ENCODE measurements at places on chromosomes 7 and 10.

DNA sequence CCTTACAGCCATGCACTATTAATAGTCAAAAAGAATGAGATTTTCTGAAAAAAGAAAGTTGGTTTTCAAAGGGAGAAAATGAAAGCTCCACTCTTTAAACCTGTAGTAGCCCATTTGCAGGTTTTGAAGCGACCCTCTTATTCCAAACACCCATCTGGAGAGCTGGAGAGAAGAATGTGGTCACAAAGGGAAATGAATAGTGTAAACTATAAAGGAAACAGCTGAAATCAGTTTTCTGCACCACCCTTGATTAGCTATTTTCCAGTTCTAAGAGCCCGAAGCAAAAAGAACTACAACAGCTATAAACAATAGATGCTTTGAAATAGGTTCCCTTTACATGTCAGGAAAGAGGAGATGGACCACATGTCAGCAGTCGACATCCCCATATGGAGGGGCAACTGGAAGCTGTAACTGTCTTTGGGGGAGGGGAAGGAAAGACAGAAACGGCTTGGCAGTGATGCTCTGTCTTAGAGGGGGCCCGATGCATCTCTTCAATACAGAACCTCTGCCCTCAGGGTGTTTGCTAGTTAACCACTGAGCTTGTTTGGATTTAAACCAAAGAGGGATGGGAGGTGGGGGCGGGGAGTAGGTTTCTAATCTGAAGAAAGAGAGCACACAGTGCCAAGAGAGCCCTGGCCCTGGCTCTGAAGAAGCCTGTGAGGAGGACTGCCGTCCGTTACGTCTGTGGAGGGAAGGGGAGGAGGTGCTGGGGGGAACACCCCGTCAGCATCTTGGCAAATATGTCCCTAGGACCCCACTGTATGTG, 55.3 kb downstream of the CPVL start:
- DNase-seq, result no peak

GRCh38 chr7:55274156-55274555, 91.0 kb upstream of the LANCL2 start:
- no peak for DNase-seq

- peak; percentile 28 for DNase-seq
Measured at GRCh38 chr7:116969371-116969902, 16.1 kb downstream of the ST7 start.

DNA sequence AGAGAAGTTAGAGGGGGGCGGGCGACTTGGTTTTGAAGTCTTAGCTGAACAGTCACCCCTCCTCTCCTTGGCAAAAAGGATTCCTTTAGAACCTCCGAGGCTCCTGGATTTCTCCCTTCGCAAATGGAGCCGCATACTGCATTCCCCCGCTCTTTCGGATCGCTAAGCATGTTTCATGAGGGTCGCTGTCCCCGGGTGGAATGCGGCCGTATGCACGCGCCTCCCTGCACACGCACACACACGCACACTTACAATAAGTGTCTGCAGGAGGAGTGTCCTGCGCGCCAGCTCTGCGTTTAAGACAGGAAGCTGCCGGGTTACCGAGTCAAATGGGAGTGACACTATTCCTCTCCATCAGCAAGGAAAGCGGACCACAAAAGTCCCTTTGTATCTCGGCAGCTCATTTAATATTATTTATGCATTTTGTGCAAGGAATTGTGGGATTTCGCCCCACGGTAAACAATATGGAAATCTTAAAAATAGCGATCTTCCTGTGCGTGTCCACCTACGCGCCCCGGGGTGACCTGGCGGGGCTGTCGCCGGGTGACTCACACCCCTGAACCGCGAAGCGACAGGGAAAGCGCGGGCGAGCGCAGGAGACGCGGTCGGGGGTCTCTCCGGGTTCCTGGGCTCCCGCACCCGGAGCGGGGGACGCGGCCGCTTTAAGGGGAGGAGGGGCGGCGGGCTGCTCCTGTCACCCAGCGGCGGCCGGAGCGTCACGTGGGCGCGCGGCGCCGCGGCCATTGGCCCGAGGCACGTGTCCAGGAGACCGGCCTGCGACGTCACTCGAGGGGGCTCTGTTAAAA, 988 bp upstream of the EN2 start:
- no peak for DNase-seq

DNA sequence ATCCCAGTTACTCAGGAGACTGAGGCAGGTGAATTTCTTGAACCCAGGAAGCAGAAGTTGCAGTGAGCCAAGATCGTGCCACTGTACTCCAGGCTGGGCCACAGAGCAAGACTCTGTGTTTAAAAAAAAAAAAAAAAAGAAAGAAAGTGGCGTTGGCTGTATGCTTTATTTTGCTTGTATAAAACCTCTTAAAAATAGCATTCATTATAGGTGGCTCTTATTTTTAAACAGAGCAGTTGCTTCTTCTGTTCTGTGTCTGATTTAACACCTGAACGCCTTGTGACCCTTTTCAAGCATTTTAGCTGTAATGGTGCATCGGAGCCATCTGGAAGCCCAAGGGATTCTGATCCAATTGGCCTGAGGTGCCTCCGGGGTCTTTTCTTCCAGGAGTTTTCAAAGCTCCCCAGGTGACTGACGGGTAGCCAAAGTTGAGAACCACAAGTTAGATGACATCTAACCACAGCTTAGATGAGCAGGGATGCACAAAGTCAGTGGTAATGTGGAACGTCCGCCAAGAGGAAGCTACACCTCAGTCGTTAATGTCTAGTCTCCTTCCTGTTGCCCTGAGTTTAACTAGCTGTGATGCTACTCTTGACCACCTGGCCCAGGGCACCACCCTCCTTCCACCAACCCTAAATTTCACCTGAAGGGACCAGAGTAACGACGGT, 274.6 kb upstream of the KLF6 start:
- DNase-seq, result peak; percentile 76

DNA sequence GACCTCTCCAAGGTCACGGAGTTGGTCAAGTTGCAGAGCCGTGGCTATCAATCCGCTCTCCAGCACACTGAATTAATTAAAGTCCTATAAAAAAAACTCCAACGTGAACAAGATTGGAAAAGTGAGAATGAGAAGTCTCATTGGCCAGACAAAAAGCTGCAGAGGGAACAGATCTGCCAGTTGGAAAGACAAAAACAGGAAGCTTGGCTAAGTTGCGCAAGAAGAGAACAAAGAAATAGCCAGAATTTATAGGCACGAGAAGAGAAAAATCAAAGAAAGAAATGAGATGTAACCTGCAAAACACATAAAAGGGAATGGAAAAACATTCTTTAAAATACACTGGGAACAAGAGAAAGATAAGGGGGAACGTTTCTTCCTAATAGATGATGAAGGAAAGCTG, 45.7 kb upstream of the CRTAC1 start:
- no peak for DNase-seq

- no peak for DNase-seq
Measured at GRCh38 chr7:10085231-10085630, 888.4 kb upstream of the PHF14 start.

DNA sequence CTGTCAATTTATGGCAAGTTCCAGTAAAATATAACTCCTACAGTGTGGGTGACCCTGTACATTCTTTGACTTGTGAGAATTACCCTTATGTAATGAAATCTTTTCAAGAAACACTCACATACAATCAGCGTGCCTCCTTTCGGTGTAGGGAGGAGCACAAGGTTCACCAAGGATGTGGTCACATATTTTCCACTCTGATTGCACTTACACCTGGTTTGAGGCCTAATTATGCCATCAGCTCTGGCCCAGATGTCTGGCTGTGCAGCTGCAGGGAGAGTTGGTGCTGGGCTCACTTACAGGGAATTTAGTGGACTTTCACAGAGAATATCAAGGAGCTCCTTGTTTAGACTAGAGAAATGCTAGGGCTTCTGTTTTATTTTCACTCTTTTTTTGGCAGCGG, 146.0 kb upstream of the STEAP4 start:
- no peak for DNase-seq

DNA sequence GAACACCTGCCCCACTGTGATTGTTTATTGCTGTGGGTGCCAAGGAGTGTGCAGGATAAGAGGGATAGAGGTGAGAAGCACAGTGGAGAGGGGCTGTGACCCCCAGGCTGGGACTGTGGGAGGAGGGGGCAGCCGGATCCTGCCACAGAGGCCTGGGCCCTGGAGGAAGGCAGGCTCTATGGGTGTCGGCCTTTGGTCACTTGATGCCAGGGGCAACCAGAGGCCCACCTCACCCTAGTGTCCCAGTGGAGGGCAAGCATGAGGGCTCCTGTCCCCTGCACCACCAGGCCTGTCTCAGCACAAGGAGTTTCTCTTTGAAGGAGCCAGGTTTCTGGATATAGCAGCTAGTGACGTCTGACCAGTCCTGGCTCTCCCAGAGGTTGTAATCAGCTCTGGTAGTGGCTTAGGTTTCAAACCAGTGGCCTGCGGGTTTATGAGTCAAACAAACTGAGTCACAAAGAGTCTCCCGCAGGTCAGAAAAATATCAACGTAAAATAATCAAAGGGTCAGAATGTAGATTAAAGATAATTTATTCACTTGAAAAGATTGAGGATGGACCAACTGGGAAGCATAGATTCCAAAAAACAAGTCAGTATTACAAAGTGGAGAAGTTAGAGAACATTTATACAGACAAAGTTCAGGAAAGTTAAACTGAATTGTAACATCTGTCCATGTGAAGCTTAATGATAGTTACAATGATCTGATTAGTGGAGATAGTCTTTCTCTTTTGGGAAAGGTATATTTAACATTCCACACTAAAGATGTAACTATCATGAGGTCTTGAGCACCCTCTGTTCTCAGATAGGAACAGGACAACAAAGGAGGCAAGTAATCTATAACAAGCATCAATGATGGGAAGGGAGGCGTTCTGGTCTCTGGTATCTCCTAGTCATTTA, 37.2 kb upstream of the ZNF488 start:
- no peak for DNase-seq
